Mesothelial cell of epicardium (in vitro differentiated cells): ENCODE measurements at places on chromosomes 3 and 15. TPM values are rescaled to one million over a fixed set of nuclear protein-coding genes. Genes with fewer than 3 reads are reported as not detected.

TUSC7 gene
- not detected in 3 replicates for total RNA-seq

- H3K27me3 ChIP-seq = no peaks in the 10 kb centered on the region
- H3K27ac ChIP-seq = no peak overlapping the region
- DNase-seq = no peak
- H3K36me3 ChIP-seq = no peaks in the 10 kb centered on the region
- no peak overlapping the region for H3K4me3 ChIP-seq
- peaks cover 11% of the 10 kb centered on the region for H3K4me1 ChIP-seq
Measured at GRCh38 chr3:115712871-115713270, 89.6 kb downstream of the GAP43 start.

- H3K36me3 ChIP-seq = peaks cover 6% of the 10 kb centered on the region
- no peak overlapping the region for H3K27ac ChIP-seq
- DNase-seq = no peak
- H3K27me3 ChIP-seq = no peaks in the 10 kb centered on the region
Measured at GRCh38 chr15:90365414-90366055, 13.5 kb downstream of the ZNF774 start.

GRCh38 chr3:157083824-157084223, 76.1 kb downstream of the CCNL1 start:
- no peaks in the 10 kb centered on the region for H3K27me3 ChIP-seq
- H3K4me3 ChIP-seq = no peak overlapping the region
- peaks cover 47% of the 10 kb centered on the region for H3K4me1 ChIP-seq
- no peak overlapping the region for H3K27ac ChIP-seq

TF gene
- total RNA-seq = 5.2 to 6.4 TPM (median 5.7 TPM) in 3 replicates

DNA sequence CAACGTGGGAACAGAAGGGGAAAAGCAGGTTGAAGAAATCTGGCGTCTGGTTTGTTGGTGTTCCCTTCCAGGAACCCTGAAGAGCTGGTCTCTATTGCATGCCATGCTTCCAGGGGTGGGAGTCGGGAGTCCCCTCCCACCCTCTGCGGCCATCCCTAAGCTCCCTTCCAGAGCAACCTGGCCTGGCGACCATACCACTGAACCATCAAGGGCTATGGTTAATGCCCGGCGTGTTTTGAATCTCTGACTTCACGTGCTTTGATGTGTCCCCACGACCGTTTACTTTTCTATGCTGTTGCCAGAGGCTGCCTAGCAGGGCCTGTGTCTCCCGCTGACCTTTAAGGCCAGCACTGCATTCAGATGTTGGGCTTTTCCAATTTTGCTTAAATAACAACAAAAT, 696 bp upstream of the SNRK start:
- DNase-seq = no peak
- peaks cover 33% of the 10 kb centered on the region for H3K4me1 ChIP-seq
- peaks cover 16% of the 10 kb centered on the region for H3K27me3 ChIP-seq
- H3K36me3 ChIP-seq = no peaks in the 10 kb centered on the region
- H3K27ac ChIP-seq = no peak overlapping the region
- H3K4me3 ChIP-seq = peak overlapping the region; percentile 92

DNA sequence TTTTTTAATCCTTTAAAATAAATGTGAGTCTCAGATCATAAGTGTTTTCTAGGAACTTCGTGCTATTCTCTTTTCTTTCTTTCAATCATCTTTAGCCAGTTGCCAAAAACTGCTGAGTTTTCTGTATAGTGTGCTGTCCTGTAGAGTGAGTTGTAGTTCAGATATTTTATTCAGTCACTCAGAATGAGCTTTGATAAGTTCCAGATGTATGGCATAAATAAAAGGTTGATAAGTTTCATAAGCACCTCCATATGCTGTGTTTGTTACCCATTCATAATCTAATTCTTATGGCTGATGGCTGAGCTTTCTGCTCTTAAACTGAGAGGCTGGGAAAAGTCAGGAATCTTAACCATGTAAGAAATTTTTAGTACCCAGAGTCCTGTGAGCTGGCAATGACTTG, 59.3 kb upstream of the COL6A6 start:
- peak overlapping the region; percentile 91 for H3K27ac ChIP-seq
- H3K4me1 ChIP-seq = peaks cover 24% of the 10 kb centered on the region

DNA sequence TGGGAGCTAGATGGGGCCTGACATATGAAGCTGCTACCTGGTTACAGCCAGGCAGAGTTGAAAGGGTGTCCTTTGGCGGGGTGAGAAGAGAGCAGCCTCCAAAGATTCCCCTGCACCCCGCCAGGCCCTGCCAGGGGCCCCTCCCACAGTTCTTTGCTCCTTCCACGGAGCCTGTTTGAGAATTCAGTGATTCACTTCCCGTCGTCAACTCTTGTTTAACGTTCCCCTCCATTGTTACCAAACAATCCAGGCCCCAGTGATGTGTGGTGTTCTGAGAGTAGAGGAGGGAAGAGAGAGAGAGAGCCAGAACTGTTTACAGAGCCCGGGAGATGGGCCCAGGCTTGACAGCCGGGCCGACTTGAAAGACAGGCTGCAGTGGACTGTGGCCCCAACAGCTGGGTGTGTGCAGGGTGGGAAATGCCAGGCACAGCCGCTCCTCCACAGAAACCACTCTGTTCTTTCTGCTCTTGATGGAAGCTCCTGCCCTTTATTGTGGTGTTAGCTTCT, 81.5 kb downstream of the SMAD3 start:
- H3K36me3 ChIP-seq = no peaks in the 10 kb centered on the region
- no peaks in the 10 kb centered on the region for H3K27me3 ChIP-seq
- DNase-seq = no peak
- H3K4me1 ChIP-seq = peaks cover 72% of the 10 kb centered on the region

ZNF717 gene
- total RNA-seq = 15.7 to 18.2 TPM (median 17.1 TPM) in 3 replicates

ADCY5 gene
- 6.8 to 8.4 TPM (median 7.2 TPM) in 3 replicates for total RNA-seq

- no peak overlapping the region for H3K4me3 ChIP-seq
- no peaks in the 10 kb centered on the region for H3K27me3 ChIP-seq
- H3K27ac ChIP-seq = no peak overlapping the region
Measured at GRCh38 chr15:70635895-70636294, 127.5 kb downstream of the UACA start.

DNA sequence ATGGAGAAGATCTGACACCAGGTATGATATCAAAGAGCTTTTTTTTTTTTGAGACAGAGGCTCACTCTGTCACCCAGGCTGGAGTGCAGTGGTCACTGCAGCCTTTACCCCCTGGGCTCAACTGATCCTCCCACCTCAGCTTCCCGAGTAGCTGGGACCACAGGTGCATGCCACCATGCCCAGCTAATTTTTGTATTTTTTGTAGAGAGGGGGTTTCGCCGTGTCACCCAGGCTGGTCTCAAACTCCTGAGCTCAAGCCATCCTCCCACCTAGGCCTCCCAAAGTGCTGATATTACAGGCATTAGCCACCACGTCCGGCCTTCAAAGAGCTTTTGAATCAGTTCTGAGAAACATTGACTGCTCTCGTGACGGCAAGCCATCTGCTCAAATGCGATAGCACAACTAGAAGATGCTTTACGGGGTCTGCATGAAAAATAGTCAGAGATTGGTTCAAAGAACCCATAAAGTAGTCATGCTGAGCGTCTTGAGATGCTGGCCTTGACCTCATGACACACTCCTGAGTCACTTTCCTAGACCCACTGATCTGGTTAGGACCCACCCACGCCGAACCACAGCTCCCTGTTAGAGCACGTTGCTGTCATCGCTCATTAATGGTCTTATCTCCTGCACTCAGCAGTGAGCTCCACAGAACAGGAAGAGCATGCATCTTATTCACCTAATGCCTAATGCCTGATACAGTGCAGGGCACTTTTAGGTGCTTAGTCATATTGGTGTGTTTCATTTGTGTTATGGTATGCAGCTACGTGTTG, 57.0 kb upstream of the NR2F2 start:
- no peak overlapping the region for H3K27ac ChIP-seq
- no peak overlapping the region for H3K4me3 ChIP-seq
- H3K4me1 ChIP-seq = peaks cover 44% of the 10 kb centered on the region
- no peaks in the 10 kb centered on the region for H3K27me3 ChIP-seq

KNG1 gene
- not detected in 3 replicates for total RNA-seq

LRRIQ4 gene
- 0.11 to 0.31 TPM (median 0.16 TPM) in 3 replicates for total RNA-seq

RPL4 gene
- 2,828 to 2,958 TPM (median 2,943 TPM) in 3 replicates for total RNA-seq

DNA sequence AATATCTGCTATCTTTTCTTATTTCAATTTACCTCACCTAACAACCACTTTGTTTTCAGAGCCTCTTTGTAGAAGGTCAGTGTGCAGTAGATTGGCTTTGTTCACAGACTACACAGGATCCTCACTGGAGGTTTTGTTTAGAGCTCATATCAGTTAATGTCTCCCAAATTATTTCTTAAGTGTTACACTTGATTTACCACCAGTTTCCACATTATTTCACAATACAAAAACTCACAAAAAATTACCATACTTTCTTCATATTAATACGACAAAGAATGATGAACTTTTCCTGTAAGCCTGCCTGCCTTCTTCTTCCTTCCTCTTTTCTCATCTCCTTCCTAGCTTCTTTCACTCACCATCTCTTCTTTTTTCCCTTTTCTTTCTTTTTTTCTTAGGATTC, 133.3 kb downstream of the ALCAM start:
- H3K4me1 ChIP-seq = peaks cover 23% of the 10 kb centered on the region
- H3K4me3 ChIP-seq = no peak overlapping the region
- H3K36me3 ChIP-seq = no peaks in the 10 kb centered on the region

- peaks cover 10% of the 10 kb centered on the region for H3K27me3 ChIP-seq
- no peaks in the 10 kb centered on the region for H3K4me1 ChIP-seq
- H3K4me3 ChIP-seq = no peak overlapping the region
- DNase-seq = no peak
Measured at GRCh38 chr3:127107491-127108375, 85.2 kb upstream of the PRR23E start.

NDN gene
- 84.8 to 89.0 TPM (median 85.8 TPM) in 3 replicates for total RNA-seq

ACTRT3 gene
- 3.1 to 3.8 TPM (median 3.5 TPM) in 3 replicates for total RNA-seq
